ENCODE measurements at places on chromosomes 4 and X.

GRCh38 chr4:183178201-183178600 lies 79.1 kb downstream of the WWC2 start:
- no peak for DNase-seq

DNA sequence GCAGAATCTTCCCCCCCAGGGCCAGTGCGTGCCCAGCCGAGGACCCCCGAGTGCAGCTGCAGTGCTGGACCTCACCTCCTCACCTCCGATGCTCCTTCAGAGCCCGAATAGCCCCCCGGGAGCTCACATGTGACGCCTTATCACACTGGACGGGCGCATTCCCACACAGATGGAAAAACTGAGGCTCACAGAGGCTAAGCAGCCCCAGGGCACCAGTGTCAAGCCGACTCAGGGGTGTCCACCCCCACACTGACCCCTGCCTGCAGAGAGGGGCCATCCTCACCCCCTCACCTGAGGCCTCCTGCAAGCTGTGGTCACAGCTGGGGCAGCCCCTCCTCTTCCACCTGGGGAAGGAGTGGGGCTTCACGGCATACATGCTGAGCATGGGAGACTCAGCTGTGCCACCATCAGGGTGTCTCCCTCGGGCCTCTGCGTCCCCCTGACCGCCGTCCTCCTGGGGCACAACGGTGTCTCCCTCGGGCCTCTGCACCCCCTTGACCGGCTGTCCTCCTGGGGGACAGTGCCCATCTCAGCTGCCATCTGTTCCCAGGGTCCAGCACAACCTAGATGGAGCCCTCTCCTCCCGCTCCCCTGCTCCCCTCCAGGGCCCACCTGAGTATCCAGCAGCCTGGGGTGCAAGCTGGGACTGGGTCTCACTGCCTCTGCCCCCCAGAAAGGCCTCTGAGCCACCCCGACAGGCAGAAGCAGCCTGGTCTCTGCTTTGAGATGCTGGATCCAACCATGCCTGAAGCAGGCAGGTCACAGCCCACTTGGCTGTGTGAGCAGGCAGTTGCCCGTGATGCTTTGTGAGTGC lies 85.3 kb upstream of the NKX1-1 start:
- no peak for DNase-seq

GRCh38 chr4:30461218-30461617 lies 259.0 kb upstream of the PCDH7 start:
- no peak for DNase-seq

GRCh38 chrX:8189096-8189830 lies 18.2 kb upstream of the VCX2 start:
- no peak for DNase-seq

GRCh38 chr4:95212692-95213091 lies 336.1 kb downstream of the UNC5C start:
- DNase-seq = no peak

GRCh38 chr4:48396043-48396442 lies 54.7 kb downstream of the SLAIN2 start:
- no peak for DNase-seq

DNA sequence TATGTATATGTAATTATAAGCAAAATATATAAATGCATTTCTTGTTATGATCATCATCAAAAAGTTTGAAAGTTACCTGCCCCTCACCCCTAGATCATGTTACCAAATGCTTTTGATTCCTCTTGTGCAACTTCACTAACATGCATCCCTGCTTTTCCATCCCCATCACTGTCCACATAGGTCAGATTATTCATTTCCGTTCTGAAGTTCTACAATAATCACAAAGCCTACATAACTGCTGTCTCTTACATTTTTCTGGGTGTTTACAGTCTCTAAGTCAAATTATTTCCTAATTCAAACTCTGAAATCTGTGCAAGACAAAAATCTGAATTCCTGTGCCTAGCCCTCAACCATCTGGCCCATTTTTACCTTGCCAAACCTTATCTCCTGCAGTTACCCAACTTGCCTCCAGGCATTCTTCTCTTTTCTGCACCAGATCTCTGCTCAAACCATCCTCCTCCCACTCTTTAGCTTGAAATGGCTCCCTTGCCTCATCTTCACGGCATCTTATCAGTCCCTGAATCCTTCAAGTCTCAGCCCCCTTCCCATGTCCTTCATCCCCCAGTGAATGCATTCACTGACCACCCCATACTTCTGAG lies 42.4 kb upstream of the SLC39A8 start:
- no peak for DNase-seq

DNA sequence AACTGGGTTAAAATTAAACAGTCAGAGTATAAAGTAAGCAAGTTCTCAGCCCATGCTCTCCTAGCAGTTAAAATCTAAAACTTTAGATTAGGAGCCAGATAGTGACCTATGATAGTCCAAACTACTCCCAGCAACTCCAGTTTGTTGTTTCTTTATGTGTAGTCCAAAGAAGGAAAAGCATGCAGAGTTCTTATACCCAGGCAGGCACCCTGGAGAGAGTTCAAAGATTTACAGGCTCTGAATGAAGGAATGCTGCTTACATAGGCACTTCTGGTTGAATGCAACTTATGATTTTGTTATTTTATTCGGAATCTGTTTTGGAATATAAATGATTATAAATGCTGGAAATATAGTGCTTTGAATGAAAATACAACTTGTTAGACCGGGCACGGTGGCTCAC lies 67.2 kb downstream of the GPAT3 start:
- DNase-seq = no peak

DNA sequence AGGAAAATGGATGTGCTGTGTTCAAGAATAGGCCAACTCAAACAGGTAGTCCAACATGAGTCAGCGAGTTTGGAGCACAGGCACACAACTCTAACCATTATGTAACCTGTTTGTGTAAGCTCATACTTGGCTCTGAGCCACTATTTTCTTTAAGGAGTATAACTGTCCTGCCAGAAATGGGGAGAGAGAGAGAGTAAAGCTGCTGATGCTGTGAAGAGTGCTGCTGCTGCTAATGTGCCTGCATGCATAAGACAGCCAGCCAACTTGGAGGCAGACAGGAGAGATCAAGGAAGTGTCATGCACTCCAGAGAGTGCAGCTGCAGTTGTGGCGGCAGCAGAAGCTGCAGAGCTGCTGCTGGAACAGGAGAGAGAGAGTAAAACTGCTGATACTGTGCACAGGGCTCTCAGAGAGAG lies 11.7 kb upstream of the STATH start:
- DNase-seq = no peak

DNA sequence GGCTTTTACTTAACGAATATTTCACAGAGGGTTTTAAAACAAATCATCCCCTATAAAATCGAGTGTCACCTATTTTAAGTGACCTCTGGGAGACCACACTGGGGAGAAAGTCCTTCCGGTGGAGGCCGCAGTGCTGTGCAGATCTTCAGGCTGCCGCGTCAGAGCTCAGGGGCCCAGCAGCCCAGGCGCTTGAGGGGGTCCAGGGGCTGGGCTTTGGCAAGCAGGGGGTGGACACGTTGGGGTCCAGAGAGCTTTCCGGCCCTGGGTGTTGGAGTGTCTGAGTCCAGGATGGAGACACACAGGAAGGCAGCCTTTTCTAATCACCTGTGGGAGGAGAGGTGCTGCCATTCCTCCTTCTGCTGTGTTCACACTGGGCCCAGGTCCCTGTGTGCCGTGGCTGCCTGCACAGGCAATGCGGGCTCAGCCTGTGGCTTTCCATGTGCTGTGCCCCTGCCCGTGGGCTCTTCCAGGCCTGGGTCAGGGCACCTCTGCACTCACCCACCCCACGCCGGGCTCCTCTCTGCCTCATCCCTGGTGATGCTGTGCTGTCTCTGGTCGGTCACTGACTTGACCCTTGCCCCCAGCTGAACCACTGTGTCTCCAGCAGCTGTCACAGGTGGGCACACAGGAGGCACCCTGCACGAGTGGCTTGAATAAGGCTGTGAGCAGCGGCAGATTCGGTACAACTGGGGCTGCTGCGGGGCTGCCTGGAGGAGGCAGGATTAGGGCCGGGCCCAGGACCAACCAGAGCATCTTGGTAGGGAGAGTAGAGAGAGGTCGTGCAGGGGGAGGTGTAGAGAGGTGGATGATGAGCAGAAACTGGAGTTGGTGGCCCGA lies 10.0 kb downstream of the HTRA3 start:
- DNase-seq = no peak

DNA sequence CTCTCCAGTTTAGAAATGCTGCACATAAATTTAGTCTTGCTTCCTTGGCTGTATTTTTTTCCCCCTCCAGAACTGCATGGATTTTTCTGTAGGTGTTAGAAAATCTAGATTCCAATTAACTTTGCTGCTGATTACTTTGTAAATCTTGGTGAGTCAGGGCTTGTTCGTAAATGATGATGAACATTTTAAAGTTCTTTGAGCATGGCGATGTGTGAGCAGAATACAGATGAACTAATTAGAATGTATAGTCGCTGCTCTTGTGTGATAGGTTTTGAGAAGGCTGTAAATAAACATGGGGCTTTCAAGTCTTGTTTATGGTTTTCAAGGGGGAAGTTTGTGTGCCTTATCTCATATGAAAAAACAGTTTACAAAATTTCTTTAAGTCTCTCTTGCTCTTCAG lies 23.3 kb downstream of the LIMCH1 start:
- DNase-seq = no peak

GRCh38 chr4:184826691-184827270 lies 1.0 kb upstream of the ACSL1 start:
- no peak for DNase-seq

All from stimulated activated CD8-positive, alpha-beta memory T cell treated with anti-CD3 and anti-CD28 coated beads, Interleukin-7, amount 100 ng/mL, for 1 hour (primary cell).